ENCODE measurements at places on chromosomes 5 and 9.
A peak's percentile ranks its signal among the peaks of the same experiment; 100 is the strongest.

DNA sequence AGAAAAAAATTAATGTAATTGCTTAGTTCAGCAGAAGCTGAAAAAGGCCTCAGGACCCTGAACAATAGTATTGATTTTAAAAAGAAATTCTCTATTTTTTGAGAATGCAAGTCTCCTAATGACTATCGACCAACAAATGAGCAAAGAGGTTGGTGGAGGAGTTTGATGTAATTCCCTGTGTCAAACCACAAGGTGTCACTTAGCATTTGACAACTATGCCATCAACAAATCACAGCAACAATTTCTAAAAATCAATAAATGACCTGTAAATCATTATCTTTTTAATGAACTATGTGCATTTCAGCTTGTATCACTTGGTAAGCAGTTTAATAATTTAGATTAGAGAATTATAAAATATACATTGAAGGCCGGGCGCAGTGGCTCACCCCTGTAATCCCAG is 133.7 kb downstream of the PRELID2 start:
- no peaks in the 10 kb centered on the region for H3K36me3 ChIP-seq
- no peaks in the 10 kb centered on the region for H3K4me1 ChIP-seq
- no peaks in the 10 kb centered on the region for H3K27me3 ChIP-seq
- DNase-seq: no peak

DNA sequence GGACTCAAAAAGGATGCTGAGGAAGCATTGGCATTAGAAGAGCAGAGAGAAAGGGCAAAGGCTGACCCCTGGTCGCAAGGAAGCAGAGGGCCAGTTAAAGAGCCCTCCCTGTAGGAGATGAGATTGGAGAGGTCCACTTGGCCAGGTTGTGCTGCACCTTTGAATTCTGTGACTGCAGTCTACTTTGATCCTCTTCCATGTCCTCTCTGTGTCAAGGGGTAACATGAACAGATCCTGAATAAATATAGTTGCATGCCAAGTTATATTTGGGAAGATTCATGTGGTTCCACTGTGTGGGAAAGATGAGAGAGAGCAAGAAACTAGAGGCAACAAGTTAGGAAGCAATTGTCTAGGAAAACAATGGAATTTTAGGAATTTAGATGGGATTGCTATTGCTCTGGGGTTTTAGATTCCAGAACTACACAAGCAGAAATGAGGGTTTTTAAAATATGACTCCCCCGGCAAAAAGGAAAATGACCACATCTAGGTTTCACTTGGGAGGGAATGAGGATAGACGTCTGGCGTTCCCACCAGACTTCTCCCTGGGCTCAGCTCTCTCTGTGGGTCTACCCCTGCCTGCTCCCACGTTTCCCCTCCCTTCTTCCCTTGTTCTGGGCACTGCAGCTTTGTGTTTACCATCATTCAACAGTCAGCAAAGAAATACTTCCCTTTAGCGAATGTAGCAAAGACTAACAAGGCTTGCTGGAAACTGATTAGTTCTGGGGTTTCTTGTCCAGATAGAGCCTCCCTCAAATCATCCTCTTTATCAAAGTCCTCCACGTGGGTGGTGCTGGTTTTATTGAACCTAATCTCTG is 63.6 kb downstream of the SNX18 start:
- no peak overlapping the region for H3K27ac ChIP-seq
- H3K27me3 ChIP-seq: no peaks in the 10 kb centered on the region
- H3K4me1 ChIP-seq: peaks cover 10% of the 10 kb centered on the region
- H3K4me3 ChIP-seq: no peak overlapping the region
- DNase-seq: no peak
- H3K36me3 ChIP-seq: peaks cover 1% of the 10 kb centered on the region

DNA sequence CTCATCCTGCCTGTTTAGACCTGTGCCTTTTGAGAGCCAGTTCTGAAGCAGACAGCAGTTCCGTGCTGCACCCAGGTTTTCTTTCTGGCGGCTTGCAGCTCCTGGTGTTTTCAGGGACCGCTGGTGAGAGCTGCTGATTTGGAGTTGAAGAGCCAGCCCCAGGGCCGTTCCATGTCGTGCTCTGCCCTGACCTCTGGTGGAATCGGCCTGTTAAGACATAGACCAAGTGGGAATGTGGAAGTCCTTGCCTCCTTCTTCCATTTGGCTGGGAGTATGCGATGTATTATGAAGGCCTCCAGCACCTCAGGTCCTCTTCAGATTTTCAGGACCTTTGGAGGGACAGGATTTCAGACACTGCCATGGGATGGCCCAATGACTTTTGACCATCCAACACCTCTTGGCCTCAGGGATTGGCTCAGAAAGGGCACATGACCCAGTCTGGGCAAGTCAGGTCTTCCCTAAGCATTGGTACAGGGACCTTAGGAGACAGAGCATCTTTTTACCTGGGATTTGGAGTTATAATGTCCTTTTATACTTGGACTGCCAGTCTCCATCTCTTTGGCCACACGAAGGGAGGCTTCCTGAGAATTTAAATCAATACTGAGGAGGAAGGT is 136.1 kb upstream of the CLINT1 start:
- peak; percentile 83 for DNase-seq
- no peaks in the 10 kb centered on the region for H3K27me3 ChIP-seq
- H3K4me1 ChIP-seq: peaks cover 8% of the 10 kb centered on the region
- no peak overlapping the region for H3K4me3 ChIP-seq

GRCh38 chr9:88657893-88658292 is 122.9 kb downstream of the NXNL2 start:
- H3K4me3 ChIP-seq: no peak overlapping the region
- H3K27ac ChIP-seq: no peak overlapping the region
- H3K4me1 ChIP-seq: no peaks in the 10 kb centered on the region
- peaks cover 3% of the 10 kb centered on the region for H3K27me3 ChIP-seq

GRCh38 chr9:11471321-11471720 is 858.5 kb upstream of the PTPRD start:
- no peak overlapping the region for H3K27ac ChIP-seq
- H3K4me1 ChIP-seq: no peaks in the 10 kb centered on the region
- no peaks in the 10 kb centered on the region for H3K27me3 ChIP-seq
- DNase-seq: no peak
- H3K4me3 ChIP-seq: no peak overlapping the region
- H3K36me3 ChIP-seq: no peaks in the 10 kb centered on the region

- H3K27ac ChIP-seq: no peak overlapping the region
- no peaks in the 10 kb centered on the region for H3K27me3 ChIP-seq
- H3K36me3 ChIP-seq: no peaks in the 10 kb centered on the region
- H3K4me3 ChIP-seq: no peak overlapping the region
- DNase-seq: no peak
Observed at GRCh38 chr9:91034521-91034920, 232.9 kb downstream of the SYK start.

GRCh38 chr9:95874989-95875304 is 544 bp upstream of the ERCC6L2 start:
- H3K36me3 ChIP-seq: peaks cover 6% of the 10 kb centered on the region
- DNase-seq: peak; percentile 17
- H3K4me1 ChIP-seq: peaks cover 17% of the 10 kb centered on the region

DNA sequence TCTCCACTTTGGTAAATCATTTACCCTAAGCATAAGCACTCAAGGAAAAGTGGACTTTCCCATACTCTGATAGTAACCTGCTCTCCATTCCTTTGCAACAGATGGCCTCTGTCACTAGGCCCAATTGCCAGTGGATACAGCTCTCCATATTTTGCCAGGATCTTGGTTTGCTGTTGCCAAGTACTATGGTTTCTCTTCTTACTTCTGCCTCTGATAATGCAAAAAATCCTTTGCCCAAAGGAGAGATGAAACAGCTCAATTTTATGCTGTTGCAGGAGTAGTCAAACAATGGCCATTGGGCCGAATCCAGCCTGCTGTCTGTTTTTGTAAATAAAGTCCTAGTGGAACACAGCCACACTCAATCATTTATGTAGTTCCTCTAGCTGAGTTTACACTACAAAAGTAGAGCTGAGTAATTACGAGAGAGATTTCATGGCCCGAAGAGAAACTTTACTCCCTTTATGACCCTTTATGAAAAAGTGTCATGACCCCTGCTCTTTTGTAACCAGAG is 92.5 kb downstream of the HTR4 start:
- H3K36me3 ChIP-seq: no peaks in the 10 kb centered on the region
- no peak for DNase-seq
- peaks cover 4% of the 10 kb centered on the region for H3K27me3 ChIP-seq
- H3K27ac ChIP-seq: no peak overlapping the region
- peaks cover 22% of the 10 kb centered on the region for H3K4me1 ChIP-seq
- no peak overlapping the region for H3K4me3 ChIP-seq

- no peaks in the 10 kb centered on the region for H3K27me3 ChIP-seq
- DNase-seq: no peak
- H3K36me3 ChIP-seq: peaks cover 47% of the 10 kb centered on the region
Observed at GRCh38 chr5:178230879-178231538, 1.6 kb downstream of the PHYKPL start.

GRCh38 chr9:134983074-134983473 is 65.4 kb upstream of the FCN1 start:
- peak; percentile 82 for DNase-seq
- H3K27me3 ChIP-seq: no peaks in the 10 kb centered on the region
- peaks cover 14% of the 10 kb centered on the region for H3K36me3 ChIP-seq
- H3K4me1 ChIP-seq: peaks cover 9% of the 10 kb centered on the region

GRCh38 chr5:1180841-1181271 is 20.5 kb upstream of the SLC6A19 start:
- H3K4me3 ChIP-seq: no peak overlapping the region
- no peaks in the 10 kb centered on the region for H3K27me3 ChIP-seq
- H3K36me3 ChIP-seq: no peaks in the 10 kb centered on the region
- H3K4me1 ChIP-seq: no peaks in the 10 kb centered on the region
- H3K27ac ChIP-seq: no peak overlapping the region

- H3K36me3 ChIP-seq: no peaks in the 10 kb centered on the region
- DNase-seq: no peak
- H3K4me1 ChIP-seq: 0 out of 2 replicates have a peak, but pooled peaks cover 2% of the 10 kb centered on the region
- H3K27ac ChIP-seq: 0 out of 2 replicates have a peak overlapping the region, but pooled peaks have one; percentile 75
Observed at GRCh38 chr9:125825762-125826161, 78.6 kb downstream of the PBX3 start.

- no peak overlapping the region for H3K27ac ChIP-seq
- no peaks in the 10 kb centered on the region for H3K36me3 ChIP-seq
- no peak overlapping the region for H3K4me3 ChIP-seq
- peaks cover 12% of the 10 kb centered on the region for H3K4me1 ChIP-seq
- no peak for DNase-seq
Observed at GRCh38 chr5:167785106-167785505, 506.3 kb upstream of the WWC1 start.

DNA sequence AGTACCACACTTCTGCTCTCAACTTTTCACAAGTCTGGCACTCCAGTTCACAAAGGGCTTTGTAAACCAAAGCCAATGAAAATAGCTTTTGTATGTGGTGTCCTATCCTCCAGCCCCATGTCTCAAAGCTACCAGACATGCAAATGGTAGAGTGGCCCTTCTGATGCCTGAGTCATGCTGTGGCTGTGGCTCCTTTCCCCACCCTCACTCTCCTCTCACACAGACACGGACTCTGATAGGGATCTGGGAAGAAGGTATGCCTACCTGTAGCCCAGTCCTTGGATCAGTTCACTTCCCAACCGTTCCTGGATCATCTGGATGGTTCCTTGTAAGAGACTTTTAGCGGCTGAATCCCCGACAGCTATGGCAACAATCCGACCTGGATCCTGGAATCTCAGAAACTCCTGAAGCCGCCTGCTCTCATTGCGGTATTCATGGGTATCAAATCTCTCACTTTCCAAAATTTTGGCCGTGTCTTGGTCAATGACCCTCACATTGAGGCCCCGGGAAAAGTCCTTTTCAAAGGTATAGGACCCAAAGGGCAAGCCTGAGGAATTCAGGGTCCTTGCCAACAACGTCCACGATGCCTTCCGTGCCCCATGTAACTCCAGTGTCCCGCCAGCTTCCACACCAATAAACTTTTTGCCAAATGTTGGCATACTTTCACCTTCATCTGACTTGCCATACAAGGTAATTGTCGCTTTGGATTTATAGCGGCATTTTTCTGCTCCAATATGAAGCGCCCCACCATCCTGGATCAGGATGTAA is 23.4 kb downstream of the CEMIP2 start:
- DNase-seq: no peak
- H3K4me1 ChIP-seq: peaks cover 51% of the 10 kb centered on the region
- peak overlapping the region; percentile 39 for H3K27ac ChIP-seq
- H3K36me3 ChIP-seq: peaks cover 57% of the 10 kb centered on the region
- H3K4me3 ChIP-seq: no peak overlapping the region
- no peaks in the 10 kb centered on the region for H3K27me3 ChIP-seq

- peaks cover 9% of the 10 kb centered on the region for H3K4me1 ChIP-seq
- no peak for DNase-seq
- no peak overlapping the region for H3K27ac ChIP-seq
- peaks cover under 1% of the 10 kb centered on the region for H3K36me3 ChIP-seq
Observed at GRCh38 chr5:142014911-142015584, 2.2 kb upstream of the GNPDA1 start.

DNA sequence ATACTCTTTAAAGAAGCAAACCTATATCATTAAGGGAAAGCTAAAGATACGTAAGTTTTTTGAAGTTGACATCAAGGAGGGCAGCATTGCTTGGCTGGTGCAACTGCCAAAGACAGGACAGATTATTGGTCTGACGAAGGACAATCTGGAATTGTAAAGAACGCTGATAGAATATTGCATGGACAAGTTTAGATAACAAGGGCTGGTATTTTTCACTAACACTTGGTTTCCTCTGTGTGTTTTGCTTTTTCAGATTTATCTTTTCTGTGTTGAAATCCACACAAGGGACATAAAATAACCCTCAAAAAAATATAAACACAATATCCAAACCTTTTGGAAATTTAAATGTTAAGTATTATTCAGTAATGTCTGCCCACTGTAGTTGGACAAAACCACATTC is 39.7 kb downstream of the SLC1A3 start:
- peaks cover 6% of the 10 kb centered on the region for H3K4me1 ChIP-seq
- H3K27ac ChIP-seq: peak overlapping the region; percentile 77
- peaks cover 26% of the 10 kb centered on the region for H3K36me3 ChIP-seq
- no peaks in the 10 kb centered on the region for H3K27me3 ChIP-seq
- DNase-seq: no peak

DNA sequence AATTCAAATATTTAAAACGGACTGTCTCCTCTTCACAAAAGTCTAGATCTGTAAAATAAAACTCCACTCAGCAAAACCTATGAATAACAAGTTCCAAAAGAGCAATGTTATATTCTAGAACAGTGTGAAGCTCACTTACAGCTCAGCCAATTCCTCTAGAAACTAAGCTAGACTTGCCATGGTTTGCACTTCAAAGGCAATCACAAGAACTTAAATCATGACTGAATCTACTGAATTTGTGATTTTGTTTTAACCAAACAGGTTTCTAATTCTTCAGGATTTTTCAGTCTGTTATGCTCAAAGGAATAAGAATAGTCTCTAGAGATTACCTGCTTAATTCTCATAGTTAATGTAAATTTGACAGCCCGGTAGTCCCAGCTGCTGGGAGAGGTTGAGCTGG is 1.4 kb upstream of the PKD2L2 start:
- no peaks in the 10 kb centered on the region for H3K36me3 ChIP-seq
- no peak for DNase-seq
- H3K27ac ChIP-seq: no peak overlapping the region
- H3K4me3 ChIP-seq: no peak overlapping the region
- no peaks in the 10 kb centered on the region for H3K27me3 ChIP-seq
- H3K4me1 ChIP-seq: peaks cover 13% of the 10 kb centered on the region

- H3K27ac ChIP-seq: no peak overlapping the region
- H3K27me3 ChIP-seq: no peaks in the 10 kb centered on the region
- peaks cover 2% of the 10 kb centered on the region for H3K4me1 ChIP-seq
- no peak for DNase-seq
- H3K4me3 ChIP-seq: no peak overlapping the region
Observed at GRCh38 chr5:147359101-147359500, 124.3 kb downstream of the STK32A start.

- H3K4me3 ChIP-seq: no peak overlapping the region
- no peaks in the 10 kb centered on the region for H3K36me3 ChIP-seq
- DNase-seq: no peak
- H3K27me3 ChIP-seq: no peaks in the 10 kb centered on the region
- H3K4me1 ChIP-seq: peaks cover 7% of the 10 kb centered on the region
Observed at GRCh38 chr5:160514866-160515265, 93.2 kb downstream of the PTTG1 start.
